ENCODE measurements at places on chromosomes 2 and 18.

GRCh38 chr18:59729781-59730180 lies 32.6 kb upstream of the CCBE1 start:
- DNase-seq, result no peak

GRCh38 chr2:184628051-184628450 lies 29.7 kb downstream of the ZNF804A start:
- DNase-seq, result no peak

DNA sequence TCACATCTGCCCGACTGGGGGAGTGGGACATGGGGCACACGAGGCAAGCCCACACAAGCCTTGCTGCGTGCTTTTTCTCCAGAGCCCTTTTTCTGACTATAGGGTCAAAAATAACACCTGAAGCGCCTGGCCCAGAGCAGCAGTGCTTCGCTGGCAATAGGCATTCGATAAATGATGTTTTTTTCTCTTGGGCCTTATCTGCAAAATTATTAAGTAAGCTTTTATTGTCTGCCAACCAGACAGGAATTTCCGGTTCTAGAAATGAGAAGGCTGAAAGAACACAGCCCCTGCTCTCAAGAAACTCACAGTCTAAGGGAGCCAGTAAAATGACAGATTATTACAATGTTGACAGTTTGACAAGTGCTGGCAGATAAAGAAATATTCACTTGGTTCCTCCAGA lies 2.7 kb upstream of the TMBIM1 start:
- DNase-seq, result no peak

- DNase-seq, result no peak
These were observed 522.5 kb upstream of the ID2 start for GRCh38 chr2:8159211-8159965.

- DNase-seq, result no peak
These were observed 2.0 kb upstream of the RALB start for GRCh38 chr2:120250640-120251039.

DNA sequence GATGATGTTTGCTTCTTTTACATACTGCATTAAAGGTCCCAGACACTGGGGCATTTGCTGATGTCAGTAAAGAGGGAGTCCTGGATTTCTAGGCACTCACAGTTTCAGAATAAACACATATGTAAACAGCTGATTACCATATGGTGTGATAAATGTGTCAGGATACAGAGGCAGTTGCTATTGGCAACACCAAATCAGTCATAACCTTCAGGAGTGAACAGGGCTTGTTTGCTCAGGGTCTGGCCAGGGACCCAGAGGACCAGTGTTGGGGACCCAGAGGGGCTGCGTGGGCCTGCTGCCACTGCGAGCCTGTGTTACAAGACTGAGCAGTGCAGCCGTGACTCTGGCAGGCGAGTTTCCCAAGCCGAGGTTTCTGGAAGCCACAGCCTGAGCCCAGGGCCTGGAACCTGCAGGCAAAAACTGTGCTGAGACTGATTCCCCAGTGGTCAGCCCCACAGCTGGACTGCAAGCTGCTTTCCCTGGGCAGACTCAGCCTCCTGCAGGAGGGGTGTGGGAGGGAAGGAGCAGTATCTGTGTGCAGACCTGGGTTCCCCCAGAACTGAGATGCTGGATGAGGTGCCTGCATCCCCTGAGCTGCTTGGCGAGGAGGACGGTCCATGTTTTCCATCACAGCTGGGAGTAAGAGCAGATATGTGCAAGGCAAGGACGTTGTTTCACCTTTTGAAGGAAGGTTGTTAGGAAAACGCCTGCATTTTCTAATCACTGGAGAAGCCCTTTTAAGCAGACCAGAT lies 23.6 kb downstream of the ASAP2 start:
- DNase-seq, result no peak

- no peak for DNase-seq
These were observed 25.3 kb downstream of the ITM2C start for GRCh38 chr2:230889911-230890601.

GRCh38 chr18:12011199-12011956 lies 30.1 kb downstream of the IMPA2 start:
- no peak for DNase-seq

DNA sequence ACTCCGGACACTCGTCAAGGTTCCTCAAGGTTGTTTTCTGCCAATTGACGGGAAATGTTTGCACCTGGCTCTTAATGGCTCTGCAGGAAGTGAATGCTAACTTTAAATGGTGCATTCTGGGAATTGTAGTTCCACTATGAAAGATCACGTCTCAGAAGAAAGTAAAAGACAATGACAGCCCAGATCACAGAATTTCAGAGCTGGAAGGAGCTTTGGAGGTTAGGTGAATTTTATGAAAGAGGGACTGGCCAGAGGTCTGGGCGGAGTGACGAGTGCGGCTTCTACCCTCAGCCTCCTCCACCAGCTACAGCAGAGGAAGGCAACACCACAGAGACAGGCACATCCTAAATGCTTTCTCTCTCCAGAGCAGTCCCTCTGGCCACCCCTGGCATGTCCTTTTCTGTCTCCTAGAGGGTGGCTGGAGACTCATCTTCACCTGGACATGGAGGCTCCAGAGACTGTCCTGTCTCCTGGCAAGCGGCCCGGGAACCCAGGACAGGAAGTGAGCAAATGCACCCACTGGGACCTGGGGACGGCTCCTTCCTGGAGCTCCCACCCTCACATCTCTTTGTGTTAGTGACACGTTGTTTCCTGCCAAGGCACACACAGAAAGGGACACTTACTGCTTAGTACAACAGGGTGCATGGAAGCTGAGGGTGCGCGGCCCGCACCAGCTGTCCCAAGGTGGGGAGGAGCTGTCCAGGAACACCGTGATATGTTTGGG lies 19.4 kb downstream of the THAP4 start:
- DNase-seq, result no peak

DNA sequence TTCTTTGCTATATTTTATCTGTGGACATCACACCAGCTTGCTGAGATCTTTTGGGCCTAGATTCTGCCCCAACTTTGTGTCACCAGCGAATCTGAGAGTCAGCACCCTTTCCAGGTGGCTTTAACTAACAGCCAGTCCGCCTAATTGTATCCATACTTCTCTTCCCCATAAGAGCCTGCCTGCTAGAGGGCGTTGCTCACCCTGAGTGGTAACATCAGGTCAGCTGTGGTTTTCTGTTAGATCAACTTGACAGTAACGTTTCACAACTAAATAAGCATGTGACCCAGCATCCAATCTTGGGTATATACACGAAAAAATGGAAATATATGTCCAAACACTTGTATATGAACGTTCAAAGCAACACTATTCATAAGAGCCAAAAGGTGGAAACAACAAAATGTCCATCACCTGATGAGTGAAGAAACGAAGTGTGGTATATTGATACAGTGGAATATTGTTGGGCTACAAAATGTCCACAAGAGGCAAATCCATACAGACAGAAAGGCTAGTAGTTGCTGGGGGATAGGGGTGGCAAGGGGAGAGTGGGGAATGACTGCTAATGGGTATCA lies 24.9 kb downstream of the EFHD1 start:
- no peak for DNase-seq

DNA sequence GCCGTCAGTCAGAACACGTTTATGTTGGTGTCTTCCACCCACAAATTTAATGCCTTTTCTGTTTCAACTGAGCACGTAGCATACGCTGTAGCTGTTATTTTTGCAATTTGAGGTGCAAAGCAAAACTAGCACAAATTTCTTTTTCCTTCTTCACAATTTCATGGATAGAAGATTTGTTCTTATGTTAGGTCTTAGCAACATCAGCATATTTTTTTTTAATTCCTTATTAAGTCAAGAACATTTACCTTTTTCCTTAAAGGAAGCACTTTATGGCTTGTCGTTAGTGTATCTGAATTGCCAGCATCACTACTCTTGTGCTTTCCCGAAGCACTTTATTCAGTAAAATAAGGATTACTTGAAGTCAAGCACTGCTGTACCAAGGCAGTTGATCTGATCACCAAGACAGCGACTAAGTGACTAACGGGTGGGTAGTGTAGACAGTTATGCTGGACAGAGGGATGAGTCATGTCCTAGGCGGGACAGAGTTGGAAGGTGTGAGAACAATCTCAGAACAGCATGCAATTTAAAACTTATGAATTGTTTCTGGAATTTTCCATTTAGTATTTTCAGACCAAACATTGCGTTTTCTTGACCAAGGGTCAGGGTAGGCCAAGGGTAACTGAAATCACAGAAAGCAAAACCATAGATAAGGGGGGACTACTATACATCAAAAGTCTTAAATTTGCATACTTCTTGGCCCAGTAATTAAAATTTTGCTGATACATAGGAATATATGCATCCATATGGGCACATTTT lies 13.3 kb downstream of the BABAM2 start:
- no peak for DNase-seq

DNA sequence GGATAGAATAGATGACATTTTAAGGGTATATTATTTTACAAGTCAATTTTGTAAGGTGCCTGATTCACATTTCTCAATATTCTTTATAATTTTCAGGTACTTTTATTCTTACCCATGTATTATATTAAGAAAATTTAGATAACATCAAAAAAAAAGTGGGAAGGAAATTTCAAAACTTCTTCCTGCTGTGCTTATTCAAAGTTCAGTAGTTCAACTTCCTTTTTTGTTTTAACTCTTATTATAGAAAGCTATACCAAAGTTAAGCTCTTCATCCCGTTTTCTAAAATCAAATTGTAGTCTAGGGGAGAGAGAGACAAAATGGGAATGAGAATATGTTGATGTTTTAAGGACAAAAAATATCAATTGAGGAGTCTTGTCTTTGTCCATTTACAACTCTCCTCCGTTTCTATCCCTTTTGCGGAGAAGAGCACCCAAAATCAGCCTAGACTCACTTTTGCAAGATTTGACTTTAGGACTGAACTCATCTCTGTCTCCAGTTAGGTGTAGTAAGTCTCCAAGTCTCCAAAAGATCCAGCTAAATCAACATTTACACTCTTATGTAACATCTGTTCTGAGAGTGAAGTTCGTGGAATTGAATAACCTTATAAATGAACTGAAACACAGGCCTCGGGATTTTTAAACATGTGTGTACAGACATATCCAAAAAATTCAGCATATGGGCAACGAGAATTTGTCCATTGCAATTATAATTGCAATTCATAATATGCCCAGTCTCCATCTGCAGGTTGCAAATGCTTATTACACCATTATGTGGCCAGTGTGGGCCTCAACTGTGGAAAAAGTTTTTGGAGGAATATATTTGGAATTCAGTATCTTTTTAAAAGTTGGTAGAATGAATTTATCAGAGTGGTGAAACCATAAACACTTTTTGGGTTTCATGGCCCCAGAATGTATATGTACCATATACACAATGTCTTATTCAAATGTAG lies 23.9 kb downstream of the FAM124B start:
- DNase-seq, result no peak

GRCh38 chr2:99433340-99433739 lies 56.5 kb downstream of the REV1 start:
- DNase-seq, result no peak

DNA sequence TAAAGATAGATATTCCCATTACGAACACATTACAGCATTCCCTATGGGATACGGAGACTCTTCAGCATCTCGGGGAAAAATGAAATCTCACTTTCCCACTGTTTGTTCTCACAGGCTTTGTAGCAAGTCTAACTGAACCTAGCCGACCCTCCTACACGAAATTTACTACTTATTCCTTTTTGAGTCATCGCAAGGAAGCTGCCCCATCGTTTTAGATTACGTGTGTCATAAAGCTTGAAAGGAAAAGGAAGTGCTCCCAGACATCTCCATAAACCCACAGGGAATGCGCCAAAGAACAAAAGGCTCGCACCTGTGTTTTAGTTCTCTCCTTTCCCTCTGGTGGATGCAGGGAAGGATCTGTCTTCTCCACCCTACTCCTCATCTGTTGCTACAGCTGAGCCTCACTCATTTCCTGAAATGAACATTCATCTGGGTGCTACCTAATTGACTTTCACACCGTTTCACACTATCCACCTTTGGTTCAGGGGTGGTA lies 76.2 kb upstream of the STK39 start:
- no peak for DNase-seq

DNA sequence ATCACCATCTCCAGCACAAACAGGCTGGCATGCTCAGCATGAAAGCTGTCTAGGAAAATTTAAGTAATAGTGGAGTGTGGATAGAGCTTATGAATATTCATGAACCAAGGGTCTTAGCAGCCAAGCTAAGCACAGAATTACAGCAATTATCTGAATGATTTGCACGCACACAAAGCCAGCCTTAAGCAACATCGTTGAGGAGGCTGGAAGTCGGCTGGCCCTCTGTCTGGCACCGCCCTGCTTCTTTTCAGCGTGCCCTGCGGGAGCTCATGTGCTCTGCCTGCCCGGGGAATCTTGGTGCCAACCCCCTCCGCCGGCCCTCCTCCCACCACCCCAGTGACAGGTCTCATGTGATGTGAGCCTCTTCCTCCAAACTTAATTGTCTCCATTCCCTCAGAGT lies 540.1 kb downstream of the CMPK2 start:
- DNase-seq, result no peak

DNA sequence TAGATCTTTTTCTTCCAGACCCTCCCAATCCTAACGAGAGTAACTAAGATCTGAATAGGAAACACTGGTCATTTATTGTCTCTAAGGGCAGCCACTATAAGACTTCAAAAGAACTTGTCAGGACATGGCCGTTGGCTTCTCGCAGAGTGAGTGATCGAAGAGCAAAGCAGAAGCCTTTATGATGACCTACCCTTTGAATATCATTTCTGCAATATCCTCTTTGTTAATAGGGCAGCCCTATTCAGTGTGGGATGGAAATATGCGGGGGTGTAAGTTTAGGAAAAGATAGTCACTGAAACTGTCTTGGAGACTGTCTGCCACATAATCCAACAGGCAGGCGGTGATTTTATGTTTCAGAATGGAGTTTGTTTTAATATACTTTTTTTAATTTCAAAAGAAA lies 70.9 kb downstream of the FBXO36 start:
- no peak for DNase-seq

DNA sequence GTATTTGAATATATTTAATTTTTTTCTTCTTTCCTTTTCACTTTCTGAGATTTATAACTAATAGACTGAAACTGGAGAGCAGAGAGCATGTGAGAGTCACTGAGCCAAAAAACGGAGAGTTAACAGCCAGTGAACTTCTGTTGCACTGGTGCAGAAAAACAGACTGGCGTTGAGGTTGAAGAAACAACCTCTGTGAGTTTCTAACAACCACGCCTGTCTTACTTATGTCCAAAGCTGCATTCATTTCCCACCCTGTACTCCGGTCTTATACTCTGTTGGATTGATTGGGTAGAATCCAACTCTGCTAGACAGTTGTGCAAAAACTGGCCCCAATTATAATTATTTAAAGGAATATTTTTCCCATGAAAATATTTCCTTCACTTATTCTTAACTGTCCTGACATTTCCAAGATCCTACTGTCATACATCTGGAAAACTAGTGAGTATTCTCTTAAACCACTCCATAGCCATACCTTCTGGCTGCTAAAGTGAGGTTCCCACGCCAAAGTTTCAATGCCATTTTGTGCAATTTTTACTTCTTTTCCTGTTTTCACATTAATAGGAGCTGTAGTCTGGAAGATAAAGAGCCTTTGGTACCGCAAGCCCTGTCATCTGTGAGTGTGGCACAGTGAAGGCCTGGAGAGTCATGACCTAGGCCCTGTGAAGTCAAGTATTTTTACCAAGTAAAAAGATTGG lies 9.4 kb downstream of the CYP1B1 start:
- no peak for DNase-seq

All from activated T-helper 1 cell treated with Interleukin-2 at 50 U/mL for 16 hours (primary cell).